ENCODE measurements at places on chromosomes 13 and 19.

DNA sequence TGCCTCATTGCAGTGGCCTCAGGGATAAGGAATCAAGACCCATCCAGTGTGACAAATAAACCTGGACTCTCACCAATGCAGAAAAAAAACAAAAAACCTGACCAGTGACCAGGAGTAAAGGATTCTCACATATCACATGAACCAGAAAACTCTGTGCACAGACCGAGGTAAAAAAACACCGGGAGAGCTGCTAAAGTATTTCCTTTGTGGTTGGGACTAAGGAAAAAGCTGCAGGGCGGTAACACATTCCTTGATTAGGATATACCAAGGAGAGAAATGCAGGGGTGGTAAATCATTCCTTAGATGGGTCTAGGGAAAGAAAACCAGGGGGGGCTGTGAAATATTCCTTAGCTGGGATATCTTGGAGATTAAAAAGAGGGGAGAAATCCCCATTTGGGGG lies 64.8 kb upstream of the ZNF85 start:
- no peak for DNase-seq

GRCh38 chr19:46824890-46825730 lies 25.5 kb downstream of the AP2S1 start:
- DNase-seq = no peak

GRCh38 chr19:51295382-51296126 lies 15.9 kb upstream of the IGLON5 start:
- no peak for DNase-seq

DNA sequence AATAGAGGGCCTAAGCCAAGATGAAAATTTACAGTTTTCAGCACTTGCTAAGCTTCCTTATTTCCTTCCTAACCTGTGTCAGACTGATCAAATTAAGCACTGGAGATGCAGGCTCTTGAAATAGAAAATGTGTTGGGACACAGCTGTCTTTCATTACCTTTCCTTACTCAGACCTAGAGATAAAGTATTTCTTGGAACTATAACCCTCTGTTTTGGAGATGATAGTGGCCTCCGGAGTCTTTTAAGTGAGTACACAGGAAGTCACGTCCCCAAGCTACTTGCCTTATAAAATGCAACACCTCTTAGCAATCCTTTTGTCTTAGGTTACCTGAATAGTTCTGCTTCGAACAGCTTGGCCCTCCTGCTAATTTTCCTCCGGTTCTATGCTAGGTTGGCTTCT lies 12.4 kb upstream of the AKAP11 start:
- DNase-seq = no peak

All from stimulated activated CD8-positive, alpha-beta memory T cell treated with anti-CD3 and anti-CD28 coated beads, Interleukin-15, amount 100 ng/mL, for 4 hours (primary cell).